ENCODE measurements at places on chromosomes 7 and 10.

DNA sequence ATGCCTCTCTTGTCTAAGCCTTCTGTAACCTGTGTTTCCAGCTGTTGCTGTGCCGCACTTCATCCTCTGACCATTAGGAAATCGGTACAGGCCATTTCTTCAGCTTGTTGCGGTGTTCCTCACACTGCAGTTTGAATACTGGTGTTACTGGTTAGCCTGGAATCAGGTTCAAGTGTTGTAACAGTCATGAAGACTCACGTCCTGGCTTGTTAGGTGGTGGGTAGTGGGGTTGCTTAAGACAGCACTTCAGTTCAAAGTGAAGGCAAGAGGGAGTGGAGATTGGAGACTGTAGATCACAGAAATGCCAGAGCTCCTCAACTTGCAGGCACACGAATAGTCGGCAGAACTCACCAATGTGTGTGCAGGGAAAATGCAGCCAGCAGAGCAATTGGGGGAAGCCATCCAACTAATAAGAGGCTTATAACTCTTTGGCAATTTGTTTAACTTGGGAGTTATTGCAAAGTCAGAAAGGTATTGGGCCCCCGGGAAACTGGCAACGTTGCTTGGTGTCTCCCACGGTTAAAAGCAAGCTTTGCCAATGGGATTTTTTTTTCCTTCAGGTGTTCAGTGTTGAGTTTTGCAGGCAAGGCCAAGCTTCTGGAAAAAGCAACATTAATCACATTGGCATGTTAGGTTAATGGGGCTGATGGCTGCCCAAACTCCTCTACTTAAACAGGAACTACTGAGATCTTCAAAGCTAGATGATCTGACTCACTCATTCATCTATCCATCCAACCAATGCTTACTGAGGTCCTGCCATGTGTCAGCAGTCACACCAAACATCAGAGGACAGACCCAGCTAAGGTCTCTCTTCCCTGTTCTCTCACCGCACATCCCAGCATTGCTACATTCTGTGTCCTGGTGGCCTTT, 380.9 kb downstream of the GATA3 start:
- no peak for DNase-seq
- H3K27ac ChIP-seq: no peak overlapping the region
- no peaks in the 10 kb centered on the region for H3K4me1 ChIP-seq
- H3K4me3 ChIP-seq: no peak overlapping the region

DNA sequence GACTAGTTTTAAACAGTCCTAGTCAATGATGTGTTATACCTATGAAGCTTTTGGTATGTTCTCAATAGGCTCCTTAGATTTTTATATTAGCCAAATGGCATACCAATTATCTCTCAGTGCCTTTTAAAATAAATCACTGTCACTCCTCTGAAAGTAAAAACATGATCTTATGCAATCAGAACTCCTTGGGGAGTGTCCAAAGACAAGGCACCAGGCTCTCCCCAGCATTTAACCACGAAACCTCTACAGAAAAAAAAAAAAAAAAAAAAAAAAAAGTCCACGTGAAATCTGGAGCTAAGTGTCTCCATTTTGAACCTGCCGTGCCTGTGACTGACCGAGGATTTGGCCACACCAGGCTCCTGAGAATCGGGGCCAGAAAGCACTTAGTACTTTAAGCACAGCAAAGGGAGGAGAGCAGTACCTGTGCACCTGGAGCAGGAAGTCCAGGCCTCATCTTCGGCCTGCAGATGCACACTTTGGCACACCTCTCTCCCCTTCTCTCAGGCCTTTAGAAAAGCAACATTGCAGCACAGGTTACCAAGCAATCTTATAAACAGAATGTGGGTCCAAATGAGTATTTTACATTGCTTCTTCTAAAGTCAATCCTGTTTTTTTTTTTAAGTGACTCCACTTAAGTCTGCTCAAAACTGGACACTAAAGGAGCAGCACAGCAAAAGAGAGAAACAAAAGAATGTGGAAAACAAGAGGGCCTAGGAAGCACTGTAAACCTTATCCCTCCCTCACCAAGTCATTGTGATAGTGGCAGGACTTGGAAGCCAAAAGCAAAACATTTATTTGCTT, 1.5 kb downstream of the FAM13C start:
- no peaks in the 10 kb centered on the region for H3K4me1 ChIP-seq
- peaks cover 3% of the 10 kb centered on the region for H3K27me3 ChIP-seq
- H3K27ac ChIP-seq: no peak overlapping the region
- DNase-seq: no peak
- H3K36me3 ChIP-seq: no peaks in the 10 kb centered on the region

- H3K27me3 ChIP-seq: peaks cover 23% of the 10 kb centered on the region
- H3K4me3 ChIP-seq: no peak overlapping the region
- no peak for DNase-seq
- no peaks in the 10 kb centered on the region for H3K36me3 ChIP-seq
- no peaks in the 10 kb centered on the region for H3K4me1 ChIP-seq
- H3K27ac ChIP-seq: no peak overlapping the region
These were observed 29.0 kb upstream of the EBLN1 start for GRCh38 chr10:22246680-22247391.

DNA sequence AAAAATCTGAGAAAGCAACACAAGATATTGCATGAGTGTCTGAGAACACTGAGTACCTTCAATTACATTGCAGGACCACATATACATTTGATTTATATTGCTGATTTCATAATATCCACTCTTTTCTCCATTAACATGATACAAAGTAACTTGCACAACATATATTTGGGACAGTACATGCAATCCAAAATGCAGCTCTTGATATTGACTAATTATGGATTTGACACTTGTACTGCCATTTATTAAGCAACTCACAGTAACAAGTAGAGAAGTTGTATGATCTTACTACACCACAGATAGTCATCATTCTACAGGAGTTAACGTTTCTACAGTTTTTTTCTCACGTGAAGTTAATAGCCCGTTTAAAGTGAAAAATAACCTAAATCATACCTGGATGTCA, 46.7 kb downstream of the USP6NL start:
- no peaks in the 10 kb centered on the region for H3K4me1 ChIP-seq
- H3K4me3 ChIP-seq: no peak overlapping the region
- H3K27me3 ChIP-seq: no peaks in the 10 kb centered on the region
- no peaks in the 10 kb centered on the region for H3K36me3 ChIP-seq
- DNase-seq: no peak

DNA sequence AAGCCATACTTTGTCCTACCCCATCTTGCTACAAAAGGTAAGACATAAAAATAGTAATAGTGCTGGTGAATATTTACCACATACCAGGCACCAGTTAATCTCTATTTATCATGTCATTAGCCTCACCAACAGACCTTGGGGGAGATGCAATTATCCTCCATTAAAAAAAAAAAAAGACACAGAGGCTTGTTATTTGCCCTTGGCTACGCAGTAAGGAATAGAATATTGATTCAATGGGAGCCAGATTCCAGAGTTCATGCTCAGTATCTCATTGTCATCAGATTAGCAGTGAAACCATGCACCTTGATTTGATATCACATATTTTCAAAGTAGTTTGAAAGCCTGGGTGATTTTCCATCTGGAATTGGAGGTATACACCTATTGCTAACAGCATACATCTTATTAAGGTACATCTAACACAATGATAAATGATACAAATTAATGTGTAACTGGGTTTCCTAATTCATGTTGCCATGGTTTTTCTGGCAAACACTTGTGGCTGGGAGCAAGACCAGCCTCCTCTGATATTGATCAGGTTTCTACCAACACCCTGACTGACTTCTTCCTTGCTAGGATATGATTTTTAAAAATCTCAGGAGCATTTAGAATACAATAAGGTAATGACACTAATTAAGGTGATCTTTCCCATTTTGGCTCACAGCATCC, 67.1 kb upstream of the PRR15 start:
- H3K4me1 ChIP-seq: peaks cover 11% of the 10 kb centered on the region
- H3K36me3 ChIP-seq: no peaks in the 10 kb centered on the region
- H3K4me3 ChIP-seq: no peak overlapping the region
- DNase-seq: no peak
- H3K27me3 ChIP-seq: no peaks in the 10 kb centered on the region
- H3K27ac ChIP-seq: no peak overlapping the region

DNA sequence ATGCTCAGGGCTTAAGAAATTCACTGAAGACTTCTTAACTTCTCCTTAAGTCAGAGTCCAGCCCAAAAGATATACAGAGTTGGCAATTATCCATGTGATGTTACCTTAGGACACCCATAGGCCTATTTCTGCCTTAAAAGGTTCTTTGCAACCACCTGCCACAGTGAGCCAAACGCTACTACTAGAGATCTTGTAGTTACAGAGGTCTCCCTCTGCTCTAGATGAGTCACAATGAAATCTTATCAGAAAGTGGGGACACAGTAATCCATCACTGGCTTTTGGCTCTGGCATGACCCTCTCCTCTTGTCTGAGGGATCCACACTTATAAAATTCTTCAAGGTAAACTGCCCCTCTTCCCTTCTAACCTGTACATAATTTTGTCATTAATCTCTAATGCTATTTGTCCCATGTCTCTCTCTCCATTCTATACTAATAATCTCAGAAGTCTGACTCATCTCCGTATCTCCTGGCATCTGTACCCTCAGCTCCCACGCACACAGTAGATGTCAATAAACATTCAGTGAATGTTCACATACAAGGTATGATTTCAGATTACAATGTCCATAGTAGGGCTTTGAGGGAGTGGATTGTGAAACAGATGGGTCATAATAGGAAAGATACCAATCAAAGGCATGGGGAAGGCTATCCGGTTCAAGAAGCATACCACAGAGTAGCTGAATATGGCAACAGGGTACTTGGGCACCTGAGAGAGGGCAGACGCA, 112.1 kb downstream of the SGMS1 start:
- no peak for DNase-seq
- no peak overlapping the region for H3K4me3 ChIP-seq
- peaks cover 5% of the 10 kb centered on the region for H3K4me1 ChIP-seq
- no peak overlapping the region for H3K27ac ChIP-seq

DNA sequence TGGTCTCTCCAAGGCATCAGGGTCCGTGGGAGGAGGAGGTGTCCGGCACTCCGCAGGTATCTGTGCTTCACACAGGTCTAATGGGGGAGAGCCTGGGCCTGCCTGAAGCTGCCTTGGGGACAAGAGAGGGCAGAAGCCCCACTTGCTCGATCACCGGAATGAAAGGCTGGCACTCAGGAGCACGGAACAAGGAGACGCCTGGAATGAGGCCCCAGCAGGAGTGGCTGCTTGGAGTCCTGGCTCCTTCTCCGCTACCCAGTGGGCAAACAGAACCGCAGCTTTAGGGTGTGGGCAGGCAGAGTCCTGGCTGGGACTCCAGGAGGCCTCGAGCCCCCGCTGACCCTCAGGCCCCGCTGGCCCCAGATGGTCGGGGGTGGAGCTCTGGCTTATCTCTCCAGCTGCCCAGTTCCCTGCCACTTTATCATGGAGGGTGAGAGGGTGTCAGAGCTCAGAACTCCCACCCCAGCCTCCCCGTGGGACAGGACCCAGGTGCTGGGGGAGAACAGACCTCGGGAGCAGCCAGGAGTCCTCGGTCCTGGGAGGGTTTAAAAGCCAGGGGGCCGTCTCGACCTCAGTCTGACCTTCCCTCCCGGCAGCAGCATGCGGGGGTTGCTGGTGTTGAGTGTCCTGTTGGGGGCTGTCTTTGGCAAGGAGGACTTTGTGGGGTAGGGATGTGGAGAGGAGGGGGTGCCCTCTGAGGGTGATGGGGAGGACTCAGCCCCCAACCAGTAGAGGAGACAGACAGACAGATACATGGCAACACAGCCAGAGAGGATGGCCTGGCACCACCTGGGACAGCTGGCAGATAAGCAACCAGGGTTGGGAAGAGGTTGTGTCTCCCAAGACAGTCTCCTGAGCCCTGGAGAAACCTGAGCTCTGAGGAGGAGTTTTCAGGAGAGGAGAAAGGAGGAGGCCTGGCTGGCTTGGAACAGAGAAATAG, at the start of gene CPA1:
TSS of gene CPA1 (plus strand) at position 574 of the 940 bp plus-strand sequence. CDS start at position 601, 27 bp downstream.
- no peak for DNase-seq
- H3K36me3 ChIP-seq: no peaks in the 10 kb centered on the region
- H3K4me1 ChIP-seq: peaks cover 2% of the 10 kb centered on the region
- H3K27ac ChIP-seq: no peak within 1 kb of the TSS
- H3K27me3 ChIP-seq: no peaks in the 10 kb centered on the region
- no peak within 1 kb of the TSS for H3K4me3 ChIP-seq

GRCh38 chr7:50262916-50263690, 41.4 kb upstream of the IKZF1 start:
- no peaks in the 10 kb centered on the region for H3K27me3 ChIP-seq
- no peaks in the 10 kb centered on the region for H3K36me3 ChIP-seq
- H3K4me1 ChIP-seq: no peaks in the 10 kb centered on the region
- H3K4me3 ChIP-seq: no peak overlapping the region
- DNase-seq: no peak
